Endothelial cell (in vitro differentiated cells): ENCODE measurements at places on chromosomes 1 and 21.

DNA sequence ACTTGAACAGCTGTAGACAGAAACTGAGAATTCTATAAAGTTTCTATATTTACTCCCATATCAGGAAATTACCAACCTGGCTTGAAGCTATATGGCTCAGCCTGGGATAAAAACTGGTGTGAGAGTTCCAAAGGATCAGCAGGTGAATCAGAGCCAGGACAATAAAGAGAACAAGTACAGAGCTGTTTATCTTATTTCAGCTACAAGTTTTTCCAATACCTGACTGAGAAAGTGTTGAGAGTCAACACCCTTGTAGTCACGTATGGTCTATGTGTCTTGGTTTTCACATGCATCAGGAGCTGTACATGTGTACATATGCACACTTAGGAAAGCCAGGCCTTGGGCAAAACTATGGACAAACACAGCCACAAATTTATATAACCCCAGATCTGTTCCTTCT is 40.7 kb upstream of the CXADR start:
- no peak overlapping the region for H3K4me3 ChIP-seq
- H3K36me3 ChIP-seq: no peaks in the 10 kb centered on the region
- no peak for DNase-seq
- H3K27ac ChIP-seq: no peak overlapping the region
- no peaks in the 10 kb centered on the region for H3K27me3 ChIP-seq

DNA sequence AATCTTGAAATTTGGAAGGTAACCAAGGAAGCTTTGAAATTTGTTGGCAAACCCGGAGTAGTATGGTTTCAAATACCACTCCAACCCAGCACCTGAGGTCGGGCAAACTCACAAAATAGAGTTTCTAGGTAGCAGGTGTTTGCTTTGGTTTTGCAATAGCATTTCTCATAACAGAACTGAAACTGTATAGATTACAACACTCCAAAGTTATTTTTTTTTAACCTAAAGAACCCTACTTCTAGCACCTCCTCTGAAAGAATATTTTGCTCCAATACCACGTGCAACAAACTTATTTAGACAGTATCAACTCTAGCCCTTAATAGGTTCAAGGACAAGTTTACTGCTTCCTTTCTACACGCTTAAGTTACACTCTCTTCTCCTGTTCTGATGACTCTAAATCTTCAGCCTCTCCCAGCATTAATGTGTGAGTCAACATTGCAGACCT is 178.5 kb upstream of the FMN2 start:
- DNase-seq: no peak
- H3K36me3 ChIP-seq: peaks cover 8% of the 10 kb centered on the region
- H3K4me1 ChIP-seq: peaks cover 7% of the 10 kb centered on the region
- H3K27me3 ChIP-seq: no peaks in the 10 kb centered on the region
- H3K27ac ChIP-seq: no peak overlapping the region
- no peak overlapping the region for H3K4me3 ChIP-seq

- H3K36me3 ChIP-seq: peaks cover 64% of the 10 kb centered on the region
- peaks cover 67% of the 10 kb centered on the region for H3K4me1 ChIP-seq
- peak overlapping the region; percentile 37 for H3K4me3 ChIP-seq
- H3K27ac ChIP-seq: peak overlapping the region; percentile 98
Observed at GRCh38 chr1:154485910-154486496, 16.0 kb upstream of the TDRD10 start.

- DNase-seq: no peak
- peak overlapping the region; percentile 51 for H3K4me3 ChIP-seq
- H3K27ac ChIP-seq: no peak overlapping the region
- H3K27me3 ChIP-seq: peaks cover 4% of the 10 kb centered on the region
- H3K36me3 ChIP-seq: peaks cover 20% of the 10 kb centered on the region
- H3K4me1 ChIP-seq: peaks cover 23% of the 10 kb centered on the region
Observed at GRCh38 chr1:32764826-32765569, 52.2 kb downstream of the YARS1 start.
